ENCODE measurements at places on chromosomes 7 and 10.
A peak's percentile ranks its signal among the peaks of the same experiment; 100 is the strongest.

- no peak for DNase-seq
Measured at GRCh38 chr7:141700296-141700847, 1.6 kb downstream of the DENND11 start.

- no peak for DNase-seq
Measured at GRCh38 chr10:110032801-110033700, 25.3 kb downstream of the ADD3 start.

GRCh38 chr7:815284-816216 is 16.7 kb upstream of the SUN1 start:
- DNase-seq: peak; percentile 34

DNA sequence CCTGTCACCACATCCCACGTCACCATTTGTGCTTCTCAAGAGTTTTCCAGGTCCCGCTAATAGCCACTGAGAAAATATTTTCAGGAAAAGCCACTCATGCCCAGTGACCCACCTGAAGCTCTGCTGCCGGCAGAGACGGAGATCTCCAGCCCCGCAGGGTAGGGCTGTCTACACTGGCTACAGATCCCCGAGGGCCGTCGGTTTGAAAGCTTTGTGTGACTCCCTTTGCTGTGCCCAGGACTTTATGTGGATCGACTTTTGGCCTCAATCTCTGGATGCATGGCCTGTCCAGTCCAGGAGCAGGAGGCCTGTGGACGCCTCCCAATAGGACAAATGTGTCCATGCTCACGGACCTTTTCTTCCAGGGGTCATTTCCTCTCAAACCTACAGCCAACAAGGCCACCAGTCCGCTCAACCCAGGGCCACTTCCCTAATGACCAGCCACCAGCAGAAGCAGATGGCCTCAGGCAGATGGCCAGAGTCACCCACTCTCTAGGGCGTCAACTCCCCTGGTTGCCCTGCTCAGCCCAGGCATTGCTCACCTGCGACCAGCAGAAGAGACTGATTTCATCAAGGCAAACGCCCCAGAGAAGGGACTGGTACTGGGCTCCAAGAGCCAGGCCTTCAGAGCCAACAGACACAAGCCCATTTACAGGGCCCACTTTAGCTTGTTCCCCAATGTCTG is 76.4 kb downstream of the OAT start:
- DNase-seq: no peak

GRCh38 chr10:103850572-103850895 is 4.8 kb downstream of the SH3PXD2A start:
- DNase-seq: no peak

GRCh38 chr10:124603376-124604213 is 140.6 kb downstream of the FAM53B start:
- DNase-seq: no peak

DNA sequence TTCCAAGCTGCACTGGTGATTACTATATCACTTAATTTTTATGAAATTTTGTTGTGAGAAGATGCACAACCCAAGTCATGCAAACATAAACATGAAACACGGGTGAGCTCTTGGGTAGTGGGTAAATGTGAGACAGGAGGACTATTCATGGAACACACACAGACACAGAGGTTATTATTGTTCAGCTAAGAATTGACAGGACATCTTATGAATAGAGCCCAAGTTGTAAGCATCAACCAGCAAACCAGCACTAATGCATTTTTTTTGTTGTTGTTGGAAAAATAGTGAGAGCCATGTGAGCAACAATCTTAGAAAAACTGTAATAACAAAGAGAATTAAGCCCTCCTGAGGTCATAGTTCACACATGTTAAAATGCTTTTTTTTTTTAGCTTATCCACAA is 1179.7 kb downstream of the GATA3 start:
- DNase-seq: no peak

DNA sequence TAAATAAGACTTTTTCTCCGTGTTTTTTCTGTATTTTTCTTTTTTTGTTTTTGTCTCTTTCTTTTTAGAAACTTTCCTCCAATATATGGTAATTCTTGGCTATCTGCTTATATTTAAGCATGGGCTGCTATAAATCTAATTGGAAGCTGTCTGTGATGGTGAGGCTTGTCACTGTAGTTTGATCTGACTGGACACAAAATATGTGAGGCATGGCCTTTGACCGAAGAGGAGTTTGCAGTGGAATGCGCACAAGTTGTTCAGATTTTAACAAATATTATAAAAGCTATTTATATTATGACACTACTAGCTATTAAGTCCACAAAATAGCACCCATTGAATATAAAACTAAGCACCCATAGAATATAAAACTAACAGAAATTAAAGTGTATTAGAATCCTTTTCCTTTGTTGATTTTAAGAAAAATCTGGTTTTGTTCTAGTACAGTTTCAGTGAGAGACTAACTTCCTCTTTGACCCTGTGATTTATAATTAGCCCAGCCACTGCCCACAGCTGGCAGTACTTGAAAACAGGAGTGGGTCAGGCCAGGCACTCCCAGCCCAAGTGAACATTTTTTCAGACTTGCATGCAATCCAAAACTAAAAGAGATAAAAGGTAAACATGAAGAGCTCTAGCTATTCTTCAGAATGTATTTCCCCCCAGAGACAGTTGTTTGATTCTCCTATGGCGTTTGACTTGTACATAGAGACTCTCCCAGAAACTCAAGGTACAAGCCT is 69.9 kb upstream of the FGL2 start:
- DNase-seq: no peak

DNA sequence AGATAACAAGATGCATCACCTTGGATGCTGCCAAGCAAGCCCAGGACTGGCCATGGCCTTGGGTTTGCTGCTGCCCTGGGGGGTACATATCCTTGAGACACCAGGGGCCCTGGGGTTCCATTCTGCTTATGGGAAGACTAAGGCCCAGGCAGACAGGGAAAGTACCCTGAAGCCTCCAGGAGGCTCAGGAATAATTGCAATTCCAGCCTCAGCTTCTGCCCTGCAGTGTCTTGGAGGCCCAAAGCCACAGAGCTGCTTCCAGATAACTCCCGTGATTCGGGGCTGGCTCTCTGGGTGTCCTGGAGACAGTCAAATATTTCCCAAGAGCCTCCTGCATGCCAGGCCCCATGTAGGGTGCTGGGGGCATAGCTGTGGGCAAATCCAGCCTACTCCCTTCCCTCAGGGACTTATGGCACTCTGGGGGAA is 22.6 kb downstream of the MYL10 start:
- DNase-seq: no peak

DNA sequence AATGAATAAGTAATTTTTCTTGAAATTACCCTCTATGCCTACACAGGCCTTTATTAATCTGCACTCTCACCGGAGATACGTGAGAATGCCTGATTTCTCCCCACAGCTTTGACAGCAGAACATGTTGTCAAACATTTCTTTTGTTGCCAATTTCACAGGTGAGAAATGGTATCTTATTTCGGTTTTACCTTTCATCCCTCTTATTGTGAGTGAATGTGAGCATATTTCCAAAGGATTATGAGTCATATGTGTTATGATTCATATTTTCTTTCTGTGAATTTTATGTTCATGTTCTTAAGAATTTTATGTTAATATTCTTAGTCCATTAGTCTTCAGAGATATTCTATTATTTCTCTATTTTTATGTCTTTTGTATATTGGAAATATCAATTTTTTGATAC is 965.1 kb downstream of the CCSER2 start:
- no peak for DNase-seq

DNA sequence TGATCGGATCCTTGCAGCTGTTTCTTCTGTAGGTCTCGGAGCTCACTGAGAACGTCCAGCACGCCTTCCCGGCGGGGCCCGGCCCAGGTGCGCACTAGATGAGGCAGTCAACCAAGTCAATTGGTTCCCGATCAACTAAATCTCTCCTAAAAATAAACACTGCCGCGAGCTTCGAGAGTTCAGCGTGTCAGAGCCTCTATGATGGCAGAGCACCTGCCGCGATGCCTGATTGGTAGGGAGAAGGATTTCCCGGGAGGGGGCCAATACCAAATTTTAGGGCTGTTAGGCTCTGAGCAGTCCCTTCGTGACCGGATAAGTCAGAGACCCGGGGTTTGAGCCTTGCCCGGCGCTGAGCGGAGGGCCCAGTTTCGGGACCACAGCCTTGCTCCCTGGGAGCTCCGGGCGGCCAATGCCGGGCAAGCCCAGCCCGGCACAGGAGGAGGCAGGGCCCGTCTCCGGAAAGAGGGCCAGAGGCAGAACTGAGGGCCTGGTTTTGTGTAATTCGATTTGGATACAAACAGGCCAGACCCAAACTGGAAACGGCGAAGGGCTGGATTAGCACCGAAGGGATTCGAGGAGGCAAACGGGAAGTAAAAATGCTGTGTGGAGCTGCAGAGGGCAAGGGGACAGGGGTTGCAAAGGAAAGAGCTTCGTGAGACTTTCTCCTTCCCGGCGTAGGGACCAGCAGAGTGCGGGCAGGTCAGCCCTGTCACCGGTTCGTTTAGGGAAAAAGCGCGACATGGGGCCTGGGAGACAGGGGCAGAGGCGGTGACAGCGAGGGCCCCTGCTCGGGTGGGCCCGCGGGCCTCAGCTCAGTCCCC is 569 bp downstream of the SLC26A5 start:
- peak; percentile 3 for DNase-seq

GRCh38 chr7:156703209-156703608 is 62.6 kb downstream of the RNF32 start:
- DNase-seq: no peak

DNA sequence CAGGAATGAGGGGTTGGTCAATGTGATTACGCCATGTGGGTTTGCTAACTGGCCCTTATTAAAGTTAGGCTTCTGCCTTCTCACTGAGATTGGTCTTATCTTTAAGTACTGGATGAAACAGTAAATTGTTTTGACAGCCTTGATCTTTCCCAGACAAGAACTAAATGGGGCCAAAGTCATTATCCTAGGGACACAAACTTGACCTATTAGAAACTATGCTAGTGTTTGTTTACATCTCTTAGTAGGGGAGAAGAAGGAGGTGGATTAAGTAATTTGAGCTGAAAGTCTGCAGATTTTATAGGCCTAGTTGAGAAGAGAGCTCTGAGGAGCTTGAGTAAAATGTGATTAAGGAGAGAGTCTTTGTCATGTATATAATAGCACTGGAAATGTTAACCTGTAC is 386.9 kb downstream of the HTR7 start:
- DNase-seq: no peak

GRCh38 chr7:101315336-101315735 is 6.3 kb downstream of the IFT22 start:
- DNase-seq: peak; percentile 38

DNA sequence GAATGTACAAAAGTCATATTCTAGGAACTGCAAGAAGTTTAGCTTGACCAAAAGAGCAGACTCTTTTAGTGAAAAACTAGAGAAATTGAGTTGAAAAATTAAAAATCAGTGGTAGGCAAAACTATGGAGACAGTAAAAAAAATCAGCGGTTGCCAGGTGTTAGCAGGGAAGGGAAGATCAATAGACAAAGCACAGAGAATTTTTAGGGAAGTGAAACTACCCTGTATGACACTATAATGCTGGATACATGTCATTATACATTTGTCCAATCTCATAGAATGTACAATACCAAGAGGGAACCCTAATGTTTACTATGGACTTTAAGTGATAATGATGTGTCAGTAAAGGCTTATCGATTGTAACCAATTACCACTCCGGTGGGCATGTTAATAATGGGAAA is 761.9 kb downstream of the MAGI2 start:
- no peak for DNase-seq

DNA sequence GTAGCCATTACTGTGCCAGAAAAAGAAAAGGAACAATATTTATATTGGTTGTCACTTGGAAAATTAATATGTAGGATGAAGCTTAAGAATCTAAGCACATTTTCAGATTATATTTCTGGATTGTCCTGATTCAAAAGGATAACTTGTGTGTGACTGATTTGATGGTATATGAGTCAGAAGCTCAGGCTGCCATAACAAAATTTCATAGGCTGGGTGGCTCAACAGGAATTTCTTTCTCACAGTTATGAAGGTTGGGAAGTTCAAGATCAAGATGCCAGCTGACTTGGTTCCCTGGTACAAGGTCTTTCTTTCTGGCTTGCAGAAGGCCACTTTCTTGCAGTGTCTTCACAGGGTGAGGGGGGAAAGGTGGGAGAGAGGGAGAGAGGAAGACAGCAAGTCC is 108.5 kb downstream of the ST7 start:
- no peak for DNase-seq

DNA sequence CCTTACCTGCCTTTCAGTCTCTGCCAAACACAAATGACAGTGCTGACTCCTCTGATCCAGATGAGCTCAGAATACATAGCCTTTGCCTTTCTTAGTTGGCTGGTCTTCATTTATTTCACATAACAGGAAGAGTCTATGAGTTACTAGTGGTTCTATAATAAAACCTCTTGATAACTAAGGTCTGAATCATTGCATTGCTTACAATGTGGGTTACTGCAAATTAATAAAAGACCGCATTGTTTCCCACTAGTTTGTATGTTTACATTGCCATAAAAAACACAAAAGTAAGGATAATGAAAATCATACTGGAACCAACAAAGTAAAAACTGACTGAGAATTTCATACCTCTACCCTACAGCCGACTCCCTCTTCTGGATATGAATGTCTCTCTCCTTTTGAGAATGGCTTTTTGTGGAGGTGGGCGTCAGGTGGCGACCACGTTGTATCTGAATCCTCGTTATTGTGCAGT is 62.0 kb upstream of the AKR1E2 start:
- DNase-seq: no peak

DNA sequence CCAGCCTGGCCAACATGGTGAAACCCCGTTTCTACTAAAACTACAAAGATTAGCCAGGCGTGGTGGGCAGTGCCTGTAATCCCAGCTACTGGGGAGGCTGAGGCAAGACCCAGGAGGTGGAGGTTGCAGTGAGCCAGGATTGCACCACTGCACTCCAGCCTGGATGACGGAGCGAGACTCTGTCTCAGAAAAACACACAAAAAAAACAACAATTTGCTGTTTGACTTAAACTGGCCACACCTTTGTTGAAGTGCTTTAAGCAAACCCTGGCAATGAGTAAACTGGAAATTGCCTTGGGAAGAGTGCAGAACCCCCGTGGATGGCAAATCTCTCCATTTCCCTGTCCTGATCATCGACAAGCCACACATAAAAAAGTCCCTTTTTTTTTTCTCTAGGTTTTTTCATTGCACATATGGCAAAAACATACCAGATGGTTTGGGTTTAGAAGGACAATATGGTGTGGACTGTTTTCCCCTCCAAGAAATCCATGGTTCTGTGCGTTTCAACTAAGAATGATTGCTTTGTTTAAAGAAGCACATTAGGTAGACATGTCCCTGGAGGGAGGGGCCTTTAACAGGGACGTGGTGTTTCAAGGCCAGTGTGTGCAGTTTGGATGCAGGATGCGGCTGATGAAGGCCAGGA is 76.9 kb downstream of the NRP1 start:
- DNase-seq: no peak

DNA sequence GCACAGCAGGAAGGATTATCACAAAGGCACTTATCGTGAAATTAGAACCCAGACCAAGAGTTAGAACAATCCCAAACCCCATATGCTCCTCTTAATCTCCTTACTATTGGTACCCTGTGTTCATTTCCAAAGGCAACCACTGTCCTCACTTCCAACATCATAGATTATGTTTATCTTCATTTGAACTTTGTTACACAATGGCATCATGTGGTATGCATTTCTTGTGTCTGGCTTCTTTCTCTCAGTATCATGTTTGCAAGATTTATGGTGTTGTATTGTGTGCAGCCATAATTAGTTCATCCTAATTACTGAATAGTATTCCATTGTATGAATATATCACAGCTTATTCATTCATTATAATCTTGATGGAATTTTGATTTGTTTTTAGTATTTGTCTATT is 124.6 kb upstream of the SEC61G start:
- no peak for DNase-seq

Measured in activated naive CD8-positive, alpha-beta T cell treated with anti-CD3 and anti-CD28 coated beads for 36 hours (primary cell).